ENCODE measurements at places on chromosomes 3 and 15.

- DNase-seq: no peak
Observed at GRCh38 chr3:186340204-186340603, 21.8 kb downstream of the DGKG start.

DNA sequence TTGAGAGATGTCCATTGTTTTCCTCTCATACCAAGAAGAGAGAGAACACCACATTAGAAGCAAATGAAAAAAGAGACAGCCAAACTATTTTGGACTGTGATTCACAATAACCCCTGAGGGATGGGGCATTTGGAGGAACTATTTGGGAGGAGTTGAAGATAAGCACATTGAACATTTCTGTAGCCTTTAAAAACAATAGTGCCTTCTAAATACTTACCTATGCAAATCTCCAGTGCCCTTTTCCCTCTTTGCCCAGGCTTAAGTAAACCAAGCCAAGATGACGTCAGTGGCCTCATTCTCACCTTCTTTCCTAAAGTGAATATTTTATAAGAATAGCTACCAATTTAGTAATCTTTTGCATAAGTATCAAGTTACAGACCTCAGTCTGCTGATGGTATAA is 89.7 kb upstream of the COL8A1 start:
- DNase-seq: no peak

- DNase-seq: no peak
Observed at GRCh38 chr3:186267758-186268157, 94.3 kb downstream of the DGKG start.

- DNase-seq: no peak
Observed at GRCh38 chr3:188233320-188233719, 79.4 kb downstream of the LPP start.

DNA sequence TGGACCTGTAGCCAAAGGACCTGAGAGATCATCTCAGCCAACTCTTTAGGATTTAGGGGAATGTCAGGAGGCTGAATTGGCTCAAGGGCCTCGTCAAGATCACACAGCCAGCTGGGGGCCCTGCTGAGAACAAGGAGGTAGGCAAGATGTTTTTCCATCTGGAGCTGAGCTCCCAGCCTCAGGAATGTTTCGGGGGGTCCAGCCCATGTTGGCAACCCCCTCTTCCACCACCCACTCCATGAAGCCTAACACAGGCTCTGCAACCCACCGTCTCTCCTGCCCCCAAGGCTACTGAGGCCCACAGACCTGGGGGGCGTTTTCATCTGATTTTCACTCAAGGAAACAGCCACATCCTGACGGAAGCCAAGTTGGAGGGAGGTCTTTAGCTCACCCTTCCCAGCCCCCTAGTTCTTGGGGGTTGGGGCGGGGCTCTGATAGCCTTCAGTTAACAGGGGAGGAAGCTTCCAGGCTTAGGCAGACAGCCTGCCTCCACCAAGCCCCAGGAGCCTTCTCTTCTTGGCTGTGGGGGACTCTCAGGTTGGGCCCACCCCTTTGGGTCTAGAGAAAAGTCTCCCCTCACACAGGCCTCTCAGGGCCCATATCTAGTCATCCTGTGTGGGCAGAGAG is 48.8 kb downstream of the EPHB3 start:
- no peak for DNase-seq

GRCh38 chr3:107184375-107184774 is 192.9 kb upstream of the CCDC54 start:
- no peak for DNase-seq

- DNase-seq: no peak
Observed at GRCh38 chr3:79490165-79491028, 277.4 kb downstream of the ROBO1 start.

GRCh38 chr3:37338500-37338899 is 164.1 kb upstream of the LRRFIP2 start:
- DNase-seq: no peak

GRCh38 chr15:26087881-26088280 is 224.8 kb upstream of the ATP10A start:
- no peak for DNase-seq

DNA sequence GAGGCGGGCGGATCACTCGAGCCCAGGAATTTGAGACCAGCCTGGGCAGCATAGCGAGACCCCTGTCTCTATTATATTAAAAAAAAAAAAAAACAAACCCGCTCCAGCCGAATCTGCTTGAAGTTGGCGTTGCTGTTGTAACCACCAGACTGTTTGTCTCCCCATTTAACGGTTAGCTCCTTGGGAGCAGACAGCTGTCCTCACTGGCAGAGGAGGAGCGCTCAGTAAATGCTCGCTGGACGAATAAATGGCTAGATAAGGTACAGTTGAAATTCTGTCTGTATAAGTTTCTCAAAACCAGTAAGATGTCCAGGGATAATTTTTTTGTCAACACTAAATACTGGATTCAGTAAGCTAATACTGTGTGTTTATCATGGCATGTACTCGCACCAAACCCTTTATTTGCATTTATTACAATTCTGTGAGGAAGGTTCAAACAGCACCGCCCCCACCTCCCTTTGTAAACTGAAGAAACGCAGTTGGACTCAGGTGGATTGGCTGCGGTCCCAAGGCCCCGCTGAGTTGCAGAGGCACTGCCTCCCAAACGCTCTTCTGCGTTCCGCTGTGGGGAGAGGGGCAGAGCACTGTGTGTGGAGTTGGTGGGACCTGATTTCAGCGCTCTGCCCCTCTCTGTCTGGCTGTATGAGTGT is 1.1 kb downstream of the RCCD1 start:
- no peak for DNase-seq

DNA sequence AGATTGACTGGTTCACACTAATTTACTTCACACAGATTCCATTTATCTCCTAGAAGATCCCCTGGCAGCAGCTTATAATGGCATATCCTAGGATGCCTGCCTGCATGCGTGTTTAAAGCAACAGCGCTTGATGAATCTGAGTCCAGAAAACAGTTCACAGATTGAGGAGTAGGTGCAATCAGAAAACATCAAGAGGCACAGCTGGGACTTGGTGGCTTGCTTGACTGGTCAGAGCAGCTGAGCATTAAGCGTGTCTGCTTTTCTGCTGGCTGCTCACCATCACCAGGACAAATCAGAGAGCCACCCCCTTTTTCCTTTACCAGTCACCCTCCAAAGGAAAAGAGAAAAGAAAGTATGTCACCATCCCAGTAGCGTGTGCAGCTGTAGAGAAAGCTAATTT is 223.6 kb downstream of the WDR72 start:
- DNase-seq: no peak

GRCh38 chr3:54157860-54158259 is 35.5 kb downstream of the CACNA2D3 start:
- no peak for DNase-seq

DNA sequence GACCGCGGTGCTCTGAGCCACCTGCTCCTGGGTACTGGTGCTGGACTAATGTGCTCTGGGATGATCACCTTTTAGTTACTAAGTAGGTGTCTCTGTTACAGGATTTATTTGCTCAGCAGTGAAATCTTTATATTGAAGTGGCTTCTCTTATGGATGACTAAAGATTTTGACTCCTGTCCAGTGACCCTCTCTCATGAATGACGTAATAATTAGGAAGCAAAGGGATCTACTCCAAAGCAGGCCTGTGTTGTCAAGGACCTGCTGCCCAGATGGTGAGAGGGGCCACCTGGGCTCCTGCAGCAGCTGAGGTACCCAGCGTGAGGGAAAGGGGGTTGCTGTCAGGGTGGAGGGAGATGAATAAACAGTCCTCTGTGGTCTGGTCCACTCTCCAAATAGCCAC is 263.6 kb downstream of the GABRG3 start:
- DNase-seq: no peak

Data from stimulated activated CD8-positive, alpha-beta memory T cell treated with anti-CD3 and anti-CD28 coated beads, Interleukin-4, amount 100 ng/mL, for 4 hours (primary cell).